NCI-H2081 treated with DMSO at 0.1 percent for 48 hours (cell line): ENCODE measurements at places on chromosomes 12 and 14.

- no peak for DNase-seq
Measured at GRCh38 chr12:49537752-49538509, 899 bp upstream of the KCNH3 start.

DNA sequence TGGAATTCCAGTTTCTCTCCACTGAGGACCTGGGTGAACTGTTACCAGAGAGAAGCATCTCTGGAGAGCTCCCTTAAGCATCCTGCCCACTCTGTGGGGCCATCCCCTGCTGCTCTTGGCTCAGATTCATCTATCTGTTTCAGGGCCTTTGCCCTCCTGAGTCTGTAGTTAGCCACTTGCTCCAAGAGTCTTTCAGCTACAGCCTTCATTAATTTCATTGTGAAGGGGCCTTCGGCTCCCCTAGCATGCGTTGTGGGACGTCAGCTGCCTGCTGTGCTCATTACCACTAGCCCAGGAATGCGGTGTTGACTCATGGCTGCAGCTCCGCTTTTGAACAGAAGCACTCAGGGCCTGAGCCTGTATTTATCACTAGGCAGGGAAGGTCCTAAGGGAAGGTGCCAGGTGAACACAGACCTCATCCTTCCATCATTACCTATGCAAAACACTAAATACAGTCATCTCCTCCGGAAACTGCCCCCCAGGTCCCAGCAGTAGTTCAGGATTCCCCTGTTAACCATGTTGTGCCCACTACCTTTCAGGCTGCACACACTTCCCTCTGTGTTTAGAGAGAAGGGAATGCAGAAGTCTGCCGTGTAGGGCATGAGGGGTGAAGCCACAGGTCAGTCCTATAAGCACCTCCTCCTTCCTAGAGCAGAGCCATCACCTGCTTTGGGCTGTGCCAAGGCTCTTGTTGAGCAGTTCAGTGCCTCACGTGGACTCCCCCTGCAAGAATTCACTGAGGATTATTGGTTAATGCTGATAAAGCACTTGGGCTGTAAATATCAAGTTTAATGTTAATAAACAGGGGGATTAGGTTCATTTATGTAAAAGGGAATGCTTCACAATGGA is 191.4 kb downstream of the CACNA1C start:
- no peak for DNase-seq

- DNase-seq = no peak
Measured at GRCh38 chr12:2687058-2687457, 107.7 kb upstream of the FKBP4 start.

DNA sequence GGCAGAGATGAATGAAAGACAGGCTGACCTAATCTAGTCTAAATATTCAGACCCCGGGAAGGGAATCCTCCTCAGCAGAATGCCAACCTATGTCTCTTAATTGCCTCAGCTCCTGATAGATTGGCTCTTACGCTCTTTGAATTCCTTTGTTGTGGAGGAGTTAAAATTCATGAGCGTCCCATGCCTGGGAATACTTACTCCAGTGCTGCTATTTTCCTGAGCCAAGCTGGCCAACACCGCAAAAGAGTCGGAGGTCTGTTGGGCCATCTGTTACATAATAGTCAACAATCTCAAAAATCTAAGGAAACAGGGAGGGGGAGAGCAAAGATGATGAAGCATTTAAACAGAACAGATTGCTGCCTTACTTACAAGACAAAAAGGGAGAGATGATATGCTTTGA is 182.8 kb downstream of the ASCL1 start:
- no peak for DNase-seq

DNA sequence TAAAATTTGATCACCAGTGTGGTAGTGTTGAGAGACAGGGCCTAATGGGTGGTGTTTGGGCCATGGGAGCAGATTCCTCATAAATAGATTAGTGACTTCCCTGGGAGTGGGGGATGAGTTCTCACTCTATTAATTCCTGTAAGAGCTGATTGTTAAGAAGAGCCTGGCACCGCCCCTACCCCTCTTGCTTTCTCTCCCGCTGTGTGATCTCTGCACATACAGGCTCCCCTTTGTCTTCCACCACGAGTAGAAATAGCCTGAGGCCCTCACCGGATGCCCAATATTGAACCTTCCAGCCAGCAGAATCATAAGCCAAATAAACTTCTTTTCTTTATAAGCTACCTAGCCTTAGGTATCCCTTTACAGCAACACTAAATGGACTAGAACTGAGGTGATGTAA is 31.9 kb upstream of the CAND1 start:
- DNase-seq = peak; percentile 64

- DNase-seq = no peak
Measured at GRCh38 chr14:49637534-49638078, 2.6 kb upstream of the DNAAF2 start.

- no peak for DNase-seq
Measured at GRCh38 chr14:93727039-93727740, 61.1 kb downstream of the PRIMA1 start.

- peak; percentile 2 for DNase-seq
Measured at GRCh38 chr12:50070314-50071060, 13.1 kb downstream of the ASIC1 start.
